ENCODE measurements at places on chromosomes 12 and 14.

DNA sequence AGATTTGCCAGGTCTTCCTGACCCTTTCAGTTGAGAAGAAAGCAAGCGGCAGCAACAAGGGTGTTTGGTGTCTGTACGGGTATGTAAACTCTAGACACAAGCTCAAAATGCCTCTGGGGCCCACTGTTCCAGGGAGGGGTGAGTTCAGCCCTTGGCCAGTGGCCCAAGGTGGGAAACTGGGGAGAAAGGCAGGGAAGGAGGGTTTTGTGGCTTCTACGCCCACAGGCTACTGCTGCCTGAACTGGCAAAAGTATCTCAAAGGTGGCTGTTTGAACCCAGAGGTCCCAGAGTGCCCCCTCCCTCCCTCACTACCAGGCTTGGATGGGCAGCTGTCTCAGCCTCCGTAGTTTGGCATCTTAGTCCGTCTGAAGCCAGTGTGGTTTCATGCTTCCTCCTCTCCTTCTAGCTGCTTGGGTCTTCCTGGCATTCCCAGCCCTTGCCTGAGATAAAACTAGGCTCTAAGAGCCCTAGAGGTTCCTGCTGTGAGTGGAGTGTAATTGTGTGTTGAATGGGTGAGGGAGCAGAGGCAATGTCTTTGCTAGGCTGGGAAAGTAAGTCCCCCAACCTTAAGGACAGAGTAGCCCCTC is 5.5 kb downstream of the HOXC5 start:
- no peak for DNase-seq

DNA sequence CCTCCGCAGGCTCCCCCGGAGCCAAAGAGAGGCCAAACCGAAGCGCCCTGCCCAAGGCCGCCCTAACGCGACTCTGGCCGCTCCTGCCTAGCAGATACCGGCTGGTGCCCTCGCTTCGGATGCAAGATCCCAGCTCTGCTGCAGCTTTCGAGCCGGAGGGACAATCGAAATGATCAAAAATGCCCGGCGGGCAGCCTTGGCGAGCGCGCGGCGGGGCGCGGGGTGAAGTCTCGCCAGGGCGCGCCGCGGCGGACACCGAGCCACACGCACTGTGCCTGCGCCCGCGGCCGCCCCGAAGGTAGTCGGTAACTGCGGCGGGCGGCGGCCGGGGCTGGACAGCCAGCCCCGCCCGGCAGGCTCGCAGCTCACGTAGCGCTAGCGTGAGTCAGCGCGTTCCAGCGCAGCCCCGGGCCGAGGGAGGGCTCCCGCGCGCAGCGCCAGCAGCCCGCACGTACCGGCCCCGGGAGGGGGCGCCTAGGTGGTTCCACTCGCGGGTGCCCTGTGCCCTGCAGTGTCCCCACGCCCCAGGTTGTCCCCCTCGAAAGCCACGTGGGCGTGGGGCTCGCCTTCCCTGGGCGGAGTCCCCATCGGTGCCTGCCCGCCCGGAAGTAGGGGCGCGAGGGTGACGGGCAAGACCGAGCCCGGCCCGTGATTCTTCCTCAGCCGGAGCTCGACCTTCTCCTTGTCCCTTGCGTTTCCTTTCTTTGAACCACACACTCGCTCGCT is 109.2 kb upstream of the EGLN3 start:
- peak; percentile 90 for DNase-seq

GRCh38 chr12:18752947-18753346 is 15.0 kb downstream of the CAPZA3 start:
- DNase-seq, result no peak

GRCh38 chr14:60760644-60761364 is 26.2 kb downstream of the MNAT1 start:
- DNase-seq, result no peak

- no peak for DNase-seq
Observed at GRCh38 chr12:6091786-6092566, 32.5 kb downstream of the VWF start.

DNA sequence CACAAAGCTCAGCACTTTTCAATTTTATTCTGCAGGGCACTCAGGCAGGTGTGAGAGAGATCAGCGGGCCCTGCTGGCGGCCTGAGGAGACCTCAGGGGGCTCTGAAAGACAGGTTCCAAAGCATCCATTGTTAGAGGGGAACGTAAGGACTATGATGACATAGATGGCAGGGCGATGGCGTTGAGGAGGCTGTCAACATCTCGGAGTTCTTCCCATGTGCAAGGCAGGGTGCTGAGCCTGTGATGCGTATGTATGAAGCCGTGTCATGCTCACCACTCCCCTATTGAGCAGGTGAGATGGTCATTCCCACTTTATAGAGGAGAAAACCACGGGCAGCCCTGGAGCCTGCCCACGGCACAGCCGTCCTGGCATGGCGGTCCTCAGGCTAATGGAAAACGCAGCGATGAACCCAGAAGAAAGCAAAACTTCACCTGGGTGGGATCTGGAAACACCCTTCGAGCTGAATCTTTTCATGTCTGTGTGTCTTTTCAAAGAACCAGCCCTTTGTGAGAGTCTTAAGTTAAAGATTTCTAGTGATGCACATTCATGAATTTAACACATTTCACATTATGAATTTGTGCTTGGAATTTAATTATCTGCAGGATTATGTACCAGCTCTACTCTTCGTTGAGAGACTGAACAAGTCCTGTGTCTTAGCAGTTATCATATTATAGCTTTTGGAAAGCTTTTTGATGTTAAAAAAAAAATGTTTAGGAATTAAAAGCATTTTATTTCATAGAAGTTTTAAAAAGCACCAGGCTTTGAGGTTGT is 64.7 kb downstream of the RIMBP2 start:
- DNase-seq, result no peak

Data from Right ventricle myocardium superior (tissue), 1 donor.